BJ (cell line): ENCODE measurements at places on chromosomes 16 and 17.

DNA sequence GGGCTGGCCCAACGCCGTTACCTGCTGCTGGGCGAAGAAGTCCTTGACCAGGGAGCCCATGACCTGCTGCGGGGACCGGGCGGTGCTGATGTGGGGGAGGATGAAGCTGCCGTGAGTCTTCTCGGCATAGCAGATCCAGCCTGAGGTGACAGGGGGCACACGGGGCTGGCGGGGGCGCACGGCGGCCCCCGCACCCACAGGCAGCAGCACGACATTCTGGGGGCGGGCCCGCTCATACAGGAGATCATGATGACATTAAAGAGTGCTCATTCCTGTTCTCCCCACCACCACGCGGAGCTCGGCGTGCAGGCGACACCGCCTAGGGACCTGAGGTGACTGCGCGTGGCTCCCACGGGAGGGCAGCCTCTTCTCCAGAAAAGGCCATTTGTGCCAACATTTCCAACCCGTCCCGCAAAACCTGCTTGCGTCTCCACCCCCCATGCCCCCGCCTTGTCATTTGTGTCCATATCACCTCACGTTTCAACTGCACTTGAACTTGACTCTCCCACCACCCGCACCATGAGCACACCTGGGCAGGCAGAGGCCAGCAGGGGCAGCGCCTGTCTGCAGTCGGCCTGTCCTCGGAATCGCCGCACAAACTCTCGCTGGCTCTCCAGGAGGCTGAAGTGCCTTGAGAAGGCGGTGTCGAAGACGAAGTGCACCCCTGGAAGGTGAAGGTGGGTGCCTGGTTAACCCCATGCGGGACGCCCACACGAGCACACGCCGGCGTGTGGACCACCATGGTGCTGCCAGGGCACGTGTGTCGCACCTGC is 6.4 kb downstream of the CIAO3 start:
- DNase-seq = no peak

DNA sequence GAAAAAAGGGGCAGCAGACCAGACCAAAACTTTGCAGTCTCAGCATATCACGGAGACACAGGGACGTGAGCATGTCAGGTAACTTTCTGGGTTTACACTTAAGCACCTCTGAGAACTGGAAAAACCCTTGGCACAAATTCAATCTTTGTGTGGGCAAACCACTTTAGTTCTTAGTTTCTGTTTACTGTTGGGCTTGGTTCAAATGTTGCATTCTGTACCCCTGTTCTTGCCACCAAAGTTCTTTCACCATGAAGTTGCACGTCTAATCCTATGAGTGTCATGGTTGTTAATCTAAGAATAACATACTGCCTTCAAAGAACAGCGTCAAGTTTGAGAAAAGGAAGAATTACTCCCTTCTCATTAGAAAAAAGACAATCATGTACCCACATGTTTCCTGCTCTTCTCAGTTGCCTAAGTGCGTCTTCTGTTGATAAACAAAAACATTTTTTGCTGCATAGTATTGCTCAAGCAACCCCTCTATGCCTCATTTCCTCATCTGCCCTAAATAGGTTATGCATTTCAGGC is 11.6 kb downstream of the KRT33A start:
- DNase-seq = no peak

DNA sequence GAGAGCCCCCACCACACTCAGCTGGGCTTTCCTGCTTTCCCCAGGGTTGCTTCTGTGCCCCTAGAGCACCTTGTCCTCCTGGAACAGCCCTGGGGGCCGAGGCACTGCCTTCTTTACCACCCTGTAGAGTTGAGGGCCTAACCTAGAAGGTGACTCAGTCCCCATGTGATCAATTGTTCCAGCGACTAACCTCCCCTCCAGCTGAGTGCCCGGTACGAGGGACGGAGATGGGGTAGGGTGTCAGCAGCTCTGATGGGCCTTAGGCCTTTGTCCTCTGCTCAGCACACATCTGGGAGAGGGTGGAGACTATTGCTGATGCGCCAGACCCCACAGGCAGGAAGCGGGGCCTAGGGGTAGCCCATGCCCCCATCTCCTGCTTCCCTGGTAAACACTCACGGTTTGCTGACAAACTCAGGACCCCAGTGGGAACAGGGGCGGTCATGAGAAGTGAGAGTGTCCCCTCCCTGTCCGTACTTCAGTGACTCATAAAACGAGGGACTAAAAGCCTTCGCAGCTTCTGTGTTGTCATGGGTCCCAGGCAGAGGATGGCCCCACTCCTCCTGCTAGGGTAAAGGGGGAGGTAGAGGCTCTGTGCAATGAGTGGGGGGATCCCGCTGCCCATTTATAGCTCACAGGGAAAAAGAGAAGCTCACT is 33.1 kb downstream of the NECAB2 start:
- DNase-seq = no peak

- no peak for DNase-seq
These were observed 10.1 kb downstream of the THRA start for GRCh38 chr17:40072735-40073346.

DNA sequence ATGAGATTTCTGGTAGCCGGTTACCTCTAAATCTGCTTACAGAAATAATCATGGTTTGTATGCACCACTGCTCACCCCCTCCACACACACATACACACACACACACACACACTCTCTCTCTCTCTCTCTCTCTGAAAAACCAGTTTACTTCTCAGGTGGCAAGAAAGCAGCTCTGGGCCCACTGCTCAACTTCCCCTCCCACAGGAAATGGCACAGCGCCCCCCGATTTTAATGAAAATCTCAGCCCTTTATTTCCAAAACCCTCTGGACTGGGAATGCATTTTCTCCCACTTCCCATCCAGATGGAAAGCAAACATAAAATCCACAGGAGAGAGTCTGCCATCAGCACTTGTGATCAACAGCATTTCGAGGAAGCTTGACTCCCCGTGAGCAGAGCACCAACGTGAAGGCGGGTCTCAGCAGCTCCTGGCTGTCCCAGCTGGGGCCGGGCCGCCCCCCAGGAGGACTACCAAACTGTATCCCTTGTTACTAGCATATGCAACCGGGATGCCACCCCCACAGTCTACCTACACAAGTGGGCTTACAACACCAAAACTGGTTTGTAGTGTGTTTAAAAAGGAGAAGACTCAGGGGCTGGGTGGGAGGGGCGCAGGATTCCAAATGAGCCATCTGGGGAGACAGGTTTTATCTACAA is 121.1 kb downstream of the SLC39A11 start:
- no peak for DNase-seq

DNA sequence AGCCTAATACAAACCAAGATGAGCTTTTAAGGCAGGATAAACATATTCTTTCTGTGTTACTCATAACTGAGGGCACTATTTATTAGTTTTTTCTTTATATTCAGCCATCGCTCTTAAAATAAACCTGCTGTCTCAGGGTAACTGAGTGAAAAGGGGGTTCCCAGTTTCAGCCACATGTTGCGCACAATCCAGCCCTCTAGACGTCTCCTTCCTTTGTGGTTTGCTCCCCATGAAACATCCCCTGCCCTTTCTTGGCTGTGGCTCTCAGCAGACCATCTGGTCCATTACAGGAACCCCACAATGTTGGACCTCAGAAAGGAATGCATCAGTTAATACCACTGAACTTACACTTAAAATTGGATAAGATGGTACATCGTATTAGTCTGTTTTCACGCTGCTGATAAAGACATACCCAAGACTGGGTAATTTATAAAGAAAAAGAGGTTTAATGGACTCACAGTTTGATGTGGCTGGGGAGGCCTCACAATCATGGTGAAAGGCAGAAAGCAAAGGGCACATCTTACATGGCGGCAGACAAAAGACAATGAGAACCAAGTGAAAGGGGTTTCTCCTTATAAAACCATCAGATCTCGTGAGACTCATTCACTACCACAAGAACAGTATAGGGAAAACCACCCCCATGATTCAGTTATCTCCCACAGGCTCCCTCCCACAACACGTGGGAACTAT is 12.6 kb upstream of the IL21R start:
- no peak for DNase-seq

DNA sequence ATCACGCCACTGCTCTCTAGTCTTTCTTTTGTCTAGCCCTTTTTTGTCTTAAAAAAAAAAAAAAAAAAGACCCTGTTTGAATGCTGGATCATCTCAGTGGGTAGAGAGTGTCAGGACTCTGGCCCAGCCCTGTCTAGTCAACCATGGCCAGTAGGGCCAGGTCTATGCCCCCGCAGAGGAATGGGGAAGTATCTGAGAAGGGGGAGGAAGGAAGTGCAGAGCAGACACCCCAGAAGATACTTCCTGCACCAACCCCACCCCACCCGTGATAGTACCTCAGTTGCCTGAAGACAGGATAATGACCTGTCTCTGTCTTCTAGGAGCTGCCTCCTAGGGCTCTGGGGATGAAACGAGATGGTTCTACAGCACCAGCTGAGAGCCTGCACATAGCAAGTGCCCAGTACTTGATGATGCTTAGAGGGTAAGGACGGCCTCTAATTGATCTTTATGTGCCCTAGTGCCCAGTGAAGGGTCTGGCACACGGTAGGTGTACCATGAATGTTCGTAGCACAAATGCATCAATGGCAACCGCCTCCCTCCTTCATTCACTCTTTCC is 55.4 kb downstream of the ABAT start:
- DNase-seq = no peak

DNA sequence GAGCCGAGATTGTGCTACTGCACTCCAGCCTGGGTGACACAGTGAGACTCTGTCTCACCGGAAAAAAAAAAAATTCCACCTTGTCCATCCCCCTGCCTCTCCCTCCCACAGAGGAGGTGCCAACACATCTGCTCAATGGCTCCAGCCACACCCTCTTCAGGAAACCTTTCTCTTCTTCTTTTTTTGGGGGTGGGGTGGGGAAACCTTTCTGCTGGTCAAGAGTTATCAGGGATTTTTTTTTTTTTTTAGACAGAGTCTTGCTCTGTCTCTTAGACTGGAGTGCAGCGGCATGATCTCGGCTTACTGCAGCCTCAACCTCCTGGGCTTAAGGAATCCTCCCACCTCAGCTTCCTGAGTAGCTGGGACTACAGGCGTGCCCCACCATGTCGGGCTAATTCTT is 18.7 kb downstream of the TNS4 start:
- DNase-seq = no peak

GRCh38 chr17:61284174-61284573 is 115.5 kb upstream of the TBX2 start:
- peak; percentile 64 for DNase-seq

DNA sequence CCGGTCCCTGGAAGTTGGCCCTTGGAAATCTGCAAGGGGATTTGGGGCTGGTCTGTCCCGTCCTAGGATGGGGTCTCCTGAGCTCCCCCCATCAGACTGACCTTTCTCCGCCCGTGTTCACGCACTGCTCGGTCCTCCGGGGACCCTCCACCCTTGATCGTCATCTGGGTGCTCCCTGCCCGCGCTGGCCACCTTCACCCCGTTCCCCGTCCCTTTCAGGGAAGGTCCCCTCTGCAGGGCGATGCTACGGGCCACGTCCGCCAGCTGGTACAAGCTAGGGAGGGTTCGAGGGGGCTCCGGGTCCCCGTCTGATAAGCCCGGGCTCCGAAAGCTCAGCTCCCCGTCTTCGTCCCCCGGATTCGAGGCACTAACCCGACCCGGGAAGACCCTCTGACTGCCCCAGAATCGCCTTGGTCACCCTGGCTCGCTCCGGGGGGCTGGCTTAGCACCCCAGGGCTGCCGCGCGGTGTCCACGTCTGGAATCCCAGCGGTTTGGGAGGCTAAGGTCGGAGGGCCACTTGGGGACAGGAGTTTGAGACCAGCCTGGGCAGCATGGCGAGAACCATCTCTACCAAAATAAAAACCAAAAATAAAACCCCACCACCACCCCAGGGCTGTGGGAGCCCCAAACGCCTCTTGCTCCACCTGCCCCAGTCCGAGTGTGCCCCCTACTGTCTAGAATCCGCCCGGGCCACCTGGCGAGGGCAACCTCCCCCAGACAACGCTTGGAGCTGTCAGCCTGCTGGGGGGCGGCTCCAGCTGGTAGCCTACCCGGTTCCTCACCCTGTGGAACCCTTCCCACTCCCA is 1.1 kb upstream of the SLC43A2 start:
- no peak for DNase-seq

DNA sequence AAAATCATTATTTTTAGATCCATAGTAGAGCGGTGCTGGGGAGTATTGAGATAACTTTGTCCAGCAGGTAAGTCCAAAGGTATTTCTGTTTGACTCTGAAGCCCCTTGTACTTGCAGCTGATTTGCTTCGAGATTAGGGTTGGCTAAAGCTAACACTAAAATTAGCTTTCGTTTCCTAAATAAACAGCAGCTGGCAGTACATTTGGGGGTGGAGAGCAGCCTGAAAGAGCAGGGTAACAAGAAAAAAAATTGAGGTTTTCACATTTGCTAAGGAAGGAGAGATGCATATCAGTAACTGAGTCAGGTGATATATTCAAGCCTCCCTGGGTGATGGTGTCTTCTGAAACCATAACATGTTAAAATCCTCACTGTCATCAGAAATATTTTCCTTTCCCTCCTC is 37.4 kb upstream of the TMC5 start:
- DNase-seq = no peak

- DNase-seq = no peak
These were observed 23.8 kb downstream of the TMEM94 start for GRCh38 chr17:75480281-75480680.

- no peak for DNase-seq
These were observed 40.0 kb upstream of the RBFOX3 start for GRCh38 chr17:79650861-79651260.
